ENCODE measurements at places on chromosomes 4 and X. TPM values are rescaled to one million over a fixed set of nuclear protein-coding genes. Genes with fewer than 3 reads are reported as not detected.

GAGE12E gene
- polyA plus RNA-seq: not detected

SLC6A14 gene
- 0.10 TPM for polyA plus RNA-seq

ZAR1 gene
- not detected for polyA plus RNA-seq

CFAP47 gene
- 0.83 TPM for polyA plus RNA-seq

CYTL1 gene
- 11.6 TPM for polyA plus RNA-seq

ATP2B3 gene
- polyA plus RNA-seq: 0.35 TPM

MED12 gene
- polyA plus RNA-seq: 42.8 TPM

XPNPEP2 gene
- polyA plus RNA-seq: 61.7 TPM

ACOT9 gene
- 30.2 TPM for polyA plus RNA-seq

IL2 gene
- polyA plus RNA-seq: not detected

POLN gene
- polyA plus RNA-seq: 3.5 TPM

STK32B gene
- polyA plus RNA-seq: 8.9 TPM

MBNL3 gene
- 33.5 TPM for polyA plus RNA-seq

FAM47B gene
- polyA plus RNA-seq: not detected

PRSS12 gene
- 12.4 TPM for polyA plus RNA-seq

CXCL1 gene
- polyA plus RNA-seq: 0.39 TPM

VEGFC gene
- polyA plus RNA-seq: 19.0 TPM

C4orf50 gene
- 0.01 TPM for polyA plus RNA-seq

ADH7 gene
- not detected for polyA plus RNA-seq

GPR50 gene
- polyA plus RNA-seq: 0.11 TPM

ALB gene
- 2.0 TPM for polyA plus RNA-seq

METTL14 gene
- 72.8 TPM for polyA plus RNA-seq

SOX3 gene
- 0.10 TPM for polyA plus RNA-seq

GABRB1 gene
- polyA plus RNA-seq: 0.53 TPM

SGMS2 gene
- polyA plus RNA-seq: 17.2 TPM

PTPN13 gene
- polyA plus RNA-seq: 139 TPM

DNAAF6 gene
- polyA plus RNA-seq: 0.06 TPM

GYPA gene
- polyA plus RNA-seq: 2.7 TPM

ADGRL3 gene
- polyA plus RNA-seq: 25.8 TPM

MAGEB2 gene
- polyA plus RNA-seq: not detected

TEX13B gene
- not detected for polyA plus RNA-seq

HSFX3 gene
- polyA plus RNA-seq: 0.12 TPM

RHOXF2B gene
- 0.87 TPM for polyA plus RNA-seq

PABPC1L2B gene
- not detected for polyA plus RNA-seq

PAGE1 gene
- not detected for polyA plus RNA-seq

AMBN gene
- 1.6 TPM for polyA plus RNA-seq

NHSL2 gene
- polyA plus RNA-seq: 9.6 TPM

EPHA5 gene
- 0.40 TPM for polyA plus RNA-seq

HSFX4 gene
- polyA plus RNA-seq: 0.14 TPM

STOX2 gene
- polyA plus RNA-seq: 11.4 TPM

C4orf33 gene
- polyA plus RNA-seq: 15.6 TPM

ADH6 gene
- 24.8 TPM for polyA plus RNA-seq
